Panc1 (cell line): ENCODE measurements at places on chromosomes 5 and 9.
A peak's percentile ranks its signal among the peaks of the same experiment; 100 is the strongest.

DNA sequence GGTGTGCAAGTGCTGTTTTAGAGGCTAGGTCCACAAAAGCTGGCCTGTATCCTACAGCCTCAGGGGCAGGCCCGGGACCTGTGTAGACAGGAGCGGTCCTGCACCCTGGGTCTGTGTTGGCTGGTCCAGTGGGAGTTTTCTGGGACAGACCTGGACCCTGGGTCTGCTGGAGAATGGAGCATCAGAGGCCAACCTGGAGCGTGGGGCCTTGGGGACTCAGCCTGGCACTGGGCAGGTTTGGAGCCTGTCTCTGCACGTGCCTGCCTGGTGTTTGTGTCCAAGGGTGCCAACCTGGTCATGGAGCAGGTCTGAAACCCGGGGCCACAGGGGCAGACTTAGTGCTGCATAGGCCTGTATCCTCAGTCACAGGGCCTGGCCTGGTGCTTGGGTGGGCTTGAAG is 45.8 kb downstream of the SRFBP1 start:
- H3K36me3 ChIP-seq = no peaks in the 10 kb centered on the region
- H3K27me3 ChIP-seq = no peaks in the 10 kb centered on the region
- H3K27ac ChIP-seq = no peak overlapping the region
- H3K4me3 ChIP-seq = no peak overlapping the region
- DNase-seq = no peak
- H3K4me1 ChIP-seq = no peaks in the 10 kb centered on the region

DNA sequence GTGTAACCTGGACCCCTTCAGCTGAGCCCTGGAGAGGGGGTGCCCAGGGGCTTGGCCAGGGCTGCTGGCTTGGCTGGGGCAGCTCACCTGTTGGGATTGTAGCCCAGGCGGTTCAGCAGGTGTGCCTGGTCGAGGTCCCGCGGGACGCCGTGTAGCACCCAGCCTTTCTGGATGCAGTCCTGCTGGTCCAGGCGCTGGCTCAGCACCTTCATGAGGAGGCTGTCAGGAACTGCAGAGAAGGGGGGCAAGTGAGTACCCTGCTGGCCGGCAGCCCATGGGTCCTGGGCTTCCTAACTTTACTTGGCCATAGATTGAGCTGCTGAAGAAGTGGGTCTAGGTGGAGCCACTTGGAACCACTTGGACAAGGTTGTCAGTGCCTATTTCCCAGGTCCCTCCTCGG is 85.5 kb downstream of the AK8 start:
- no peak for DNase-seq
- no peak overlapping the region for H3K27ac ChIP-seq
- no peaks in the 10 kb centered on the region for H3K27me3 ChIP-seq
- H3K36me3 ChIP-seq = no peaks in the 10 kb centered on the region

- H3K27ac ChIP-seq = no peak overlapping the region
- H3K4me1 ChIP-seq = peaks cover 23% of the 10 kb centered on the region
- peaks cover 5% of the 10 kb centered on the region for H3K36me3 ChIP-seq
Measured at GRCh38 chr5:1517838-1518237, 5.9 kb downstream of the LPCAT1 start.

- H3K36me3 ChIP-seq = no peaks in the 10 kb centered on the region
- DNase-seq = no peak
- H3K27ac ChIP-seq = no peak overlapping the region
- H3K4me1 ChIP-seq = no peaks in the 10 kb centered on the region
- no peak overlapping the region for H3K4me3 ChIP-seq
Measured at GRCh38 chr5:60372786-60373185, 327.2 kb downstream of the DEPDC1B start.

DNA sequence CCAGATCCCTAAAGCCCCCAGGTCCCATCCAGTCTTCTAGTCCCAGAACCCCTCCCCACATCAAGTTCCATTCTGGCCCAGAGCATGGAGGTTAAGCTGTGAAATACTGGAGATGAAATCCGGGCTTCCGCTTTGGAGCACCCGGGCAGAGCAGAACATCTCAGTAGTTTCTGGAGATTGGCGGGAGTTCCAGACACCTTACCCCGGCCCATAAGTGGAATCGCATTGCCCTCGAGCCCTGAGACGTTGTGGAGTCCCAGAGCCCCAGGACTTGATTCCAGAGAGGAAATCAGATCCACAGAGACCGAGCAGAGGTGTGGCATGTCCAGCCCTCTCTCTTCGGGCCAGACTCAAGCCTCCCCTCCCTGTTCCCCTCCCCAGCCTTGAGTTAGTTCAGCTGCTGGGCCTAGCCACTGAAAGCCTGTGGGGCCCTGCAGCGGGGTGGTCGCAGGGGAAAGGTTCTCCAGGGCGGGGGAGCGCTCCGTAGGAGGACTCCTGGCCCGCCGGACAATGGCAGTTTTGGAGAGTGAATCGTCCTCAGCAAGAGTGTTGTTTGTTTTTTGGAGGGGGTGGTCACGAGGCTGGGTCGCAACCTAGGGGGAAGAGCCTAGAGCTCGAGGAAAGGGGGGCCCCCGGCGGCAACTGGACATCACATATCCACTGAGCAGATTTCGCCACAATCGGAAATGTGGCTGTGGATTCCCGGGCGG is 1.0 kb upstream of the PAX5 start:
- no peak overlapping the region for H3K27ac ChIP-seq
- H3K4me1 ChIP-seq = peaks cover 19% of the 10 kb centered on the region
- no peaks in the 10 kb centered on the region for H3K36me3 ChIP-seq
- no peak for DNase-seq

GRCh38 chr9:3825721-3826120 is 299.9 kb upstream of the RFX3 start:
- no peak overlapping the region for H3K4me3 ChIP-seq
- no peaks in the 10 kb centered on the region for H3K27me3 ChIP-seq
- no peak overlapping the region for H3K27ac ChIP-seq
- no peaks in the 10 kb centered on the region for H3K4me1 ChIP-seq
- no peak for DNase-seq

GRCh38 chr9:124351672-124352468 is 63.4 kb downstream of the PSMB7 start:
- H3K27ac ChIP-seq = peak overlapping the region; percentile 54; the same call in 1 of the 2 replicates
- no peak overlapping the region for H3K4me3 ChIP-seq
- H3K27me3 ChIP-seq = no peaks in the 10 kb centered on the region

GRCh38 chr9:125409637-125410521 is 148.3 kb downstream of the GAPVD1 start:
- H3K27ac ChIP-seq = peak overlapping the region; percentile 85
- peaks cover 11% of the 10 kb centered on the region; the same call in 1 of the 2 replicates for H3K4me1 ChIP-seq
- peak; percentile 88 for DNase-seq
- H3K27me3 ChIP-seq = no peaks in the 10 kb centered on the region

DNA sequence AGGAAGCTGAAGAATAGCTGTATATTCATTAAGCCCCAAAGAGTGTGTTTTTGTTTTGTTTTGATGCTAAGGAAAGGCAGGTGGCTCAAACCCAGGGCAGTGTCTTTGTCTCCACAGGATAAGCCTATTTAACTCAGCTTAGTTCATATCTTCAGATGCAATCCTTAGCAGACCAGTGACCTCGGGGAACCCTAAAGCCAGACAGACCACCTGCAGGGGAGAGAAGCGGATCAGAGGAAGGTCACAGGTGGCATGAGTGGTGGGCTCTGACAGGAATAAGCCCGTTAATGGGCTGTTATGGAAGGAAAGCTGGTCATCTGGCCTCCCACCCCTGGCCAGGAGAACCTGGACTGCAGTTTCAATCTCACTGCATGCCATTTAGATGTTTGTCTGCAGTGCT is 30.8 kb downstream of the TAS2R1 start:
- H3K36me3 ChIP-seq = no peaks in the 10 kb centered on the region
- peaks cover 2% of the 10 kb centered on the region; the same call in 1 of the 2 replicates for H3K27me3 ChIP-seq
- no peak overlapping the region for H3K4me3 ChIP-seq
- no peaks in the 10 kb centered on the region for H3K4me1 ChIP-seq

DNA sequence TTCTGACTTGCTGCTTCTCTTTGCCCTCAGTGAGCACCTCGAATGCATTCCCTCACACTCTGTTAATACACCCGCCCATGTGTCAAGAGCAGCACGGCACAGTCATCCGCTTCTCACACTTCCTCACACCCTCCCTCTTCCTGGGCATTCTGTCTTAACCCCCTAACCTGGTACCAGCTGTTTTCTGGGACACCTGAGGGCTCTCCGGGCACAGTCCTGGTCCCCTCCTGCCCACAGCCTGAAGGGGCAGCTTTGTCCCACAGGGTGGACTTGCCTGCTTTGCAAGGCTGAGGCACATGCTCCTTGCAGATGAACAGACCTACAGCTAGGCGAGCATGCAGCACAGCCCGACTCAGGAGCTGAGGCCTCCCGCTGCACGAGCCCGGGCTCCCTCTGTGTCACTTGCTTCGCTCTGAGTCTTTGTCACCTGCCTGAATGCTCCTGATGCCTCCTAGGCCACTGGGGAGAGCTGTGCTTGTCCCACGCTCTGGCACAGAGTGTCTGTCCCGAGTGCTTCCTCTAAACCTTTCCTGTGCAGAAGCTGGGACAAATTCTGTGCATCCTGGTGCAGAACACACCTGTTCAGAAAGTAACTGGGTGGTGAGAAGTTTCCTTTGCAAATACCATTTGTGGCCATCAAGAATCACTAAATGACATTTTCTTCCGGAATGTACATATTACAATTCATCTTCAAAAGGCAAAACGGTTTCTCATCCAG is 47.8 kb downstream of the AHRR start:
- no peaks in the 10 kb centered on the region for H3K27me3 ChIP-seq
- no peak for DNase-seq
- H3K4me1 ChIP-seq = no peaks in the 10 kb centered on the region; the same call in 1 of the 2 replicates
- no peak overlapping the region for H3K4me3 ChIP-seq
- no peak overlapping the region for H3K27ac ChIP-seq

DNA sequence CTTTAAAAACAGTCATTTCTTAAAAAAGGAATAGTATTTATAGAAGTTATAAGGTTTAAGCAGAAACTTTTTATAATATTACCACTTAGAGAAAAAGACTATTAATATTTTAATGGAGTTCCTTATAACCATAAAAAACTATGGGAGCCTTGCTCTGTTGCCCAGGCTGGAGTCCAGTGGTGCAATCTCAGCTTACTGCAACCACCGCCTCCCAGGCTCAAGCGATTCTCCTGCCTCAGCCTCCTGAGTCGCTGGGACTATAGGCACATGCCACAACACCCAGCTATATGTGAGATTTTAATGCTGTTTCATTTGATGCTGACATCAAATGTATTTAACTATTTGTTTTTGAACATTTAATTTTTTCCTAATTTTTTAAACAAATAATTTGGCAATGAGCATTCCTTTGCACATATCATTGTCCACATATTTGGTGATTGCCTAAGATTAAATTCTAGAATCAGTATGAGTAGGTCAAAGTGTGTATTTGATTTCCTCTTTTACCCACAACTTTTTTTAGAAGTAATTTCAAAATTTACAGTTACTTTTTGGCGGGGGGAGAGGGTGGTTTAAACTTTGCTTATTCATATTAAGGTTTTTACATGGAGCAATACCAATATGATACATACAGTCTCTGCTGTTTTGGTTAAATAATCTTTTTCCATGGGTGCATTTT is 235.5 kb downstream of the ARHGEF28 start:
- no peak overlapping the region for H3K27ac ChIP-seq
- H3K4me1 ChIP-seq = no peaks in the 10 kb centered on the region
- H3K4me3 ChIP-seq = no peak overlapping the region
- DNase-seq = no peak

GRCh38 chr5:169027501-169028061 is 273.4 kb downstream of the SLIT3 start:
- H3K36me3 ChIP-seq = no peaks in the 10 kb centered on the region
- H3K27me3 ChIP-seq = no peaks in the 10 kb centered on the region
- H3K4me3 ChIP-seq = no peak overlapping the region
- no peaks in the 10 kb centered on the region; the same call in 1 of the 2 replicates for H3K4me1 ChIP-seq
- no peak overlapping the region for H3K27ac ChIP-seq
- DNase-seq = no peak

- H3K36me3 ChIP-seq = no peaks in the 10 kb centered on the region
- no peak overlapping the region for H3K27ac ChIP-seq
- H3K4me1 ChIP-seq = no peaks in the 10 kb centered on the region
- DNase-seq = no peak
Measured at GRCh38 chr9:70073756-70074155, 30.1 kb downstream of the MAMDC2 start.

GRCh38 chr5:158810615-158811014 is 289.1 kb downstream of the EBF1 start:
- no peaks in the 10 kb centered on the region for H3K36me3 ChIP-seq
- no peaks in the 10 kb centered on the region for H3K4me1 ChIP-seq
- H3K27me3 ChIP-seq = no peaks in the 10 kb centered on the region
- no peak for DNase-seq
- H3K27ac ChIP-seq = no peak overlapping the region

GRCh38 chr5:51172903-51173626 is 210.2 kb upstream of the ISL1 start:
- H3K27me3 ChIP-seq = no peaks in the 10 kb centered on the region
- H3K4me1 ChIP-seq = no peaks in the 10 kb centered on the region
- H3K27ac ChIP-seq = no peak overlapping the region
- H3K36me3 ChIP-seq = no peaks in the 10 kb centered on the region

- no peak overlapping the region for H3K27ac ChIP-seq
- H3K4me3 ChIP-seq = no peak overlapping the region
- no peak for DNase-seq
- H3K27me3 ChIP-seq = no peaks in the 10 kb centered on the region
Measured at GRCh38 chr5:31421806-31422586, 109.9 kb downstream of the DROSHA start.

DNA sequence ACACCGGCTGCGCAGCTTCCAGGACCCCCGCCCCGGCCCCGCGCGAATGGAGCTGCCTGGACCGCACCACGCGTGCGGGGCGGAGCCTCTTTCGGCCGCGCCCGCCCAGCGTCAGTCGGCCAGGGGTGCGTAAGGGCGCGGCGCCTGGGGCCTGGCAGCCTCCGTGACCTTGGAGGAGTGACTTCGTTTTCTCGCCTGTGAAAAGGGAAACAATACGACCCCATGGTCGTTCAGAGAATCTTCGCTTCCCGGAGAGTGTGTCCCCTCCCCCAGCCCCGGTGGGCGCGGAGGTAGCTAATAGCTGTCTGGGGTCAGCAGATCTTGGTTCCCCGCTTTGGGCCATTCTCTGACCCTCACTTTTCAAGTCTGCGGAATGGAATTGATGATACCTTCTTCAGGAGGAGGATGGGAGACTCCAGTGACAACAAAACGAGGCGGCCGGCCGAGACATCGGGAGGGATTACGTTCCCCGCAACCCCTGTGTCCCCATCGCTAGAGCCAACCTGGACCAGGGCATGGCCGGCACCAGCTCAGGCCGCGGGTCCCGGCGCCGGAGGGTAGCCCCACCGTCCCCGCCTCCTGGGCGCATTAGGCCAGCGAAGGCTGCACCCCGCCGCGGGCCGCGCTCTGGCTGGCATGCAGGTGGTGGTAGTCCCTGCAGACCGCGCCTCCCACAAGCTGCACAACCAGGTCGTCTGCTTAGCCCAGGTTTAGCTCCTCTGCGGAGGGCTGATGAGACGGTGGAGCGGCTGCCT is 5.5 kb upstream of the CDHR2 start:
- H3K27me3 ChIP-seq = no peaks in the 10 kb centered on the region
- H3K4me1 ChIP-seq = peaks cover 39% of the 10 kb centered on the region
- no peak for DNase-seq

DNA sequence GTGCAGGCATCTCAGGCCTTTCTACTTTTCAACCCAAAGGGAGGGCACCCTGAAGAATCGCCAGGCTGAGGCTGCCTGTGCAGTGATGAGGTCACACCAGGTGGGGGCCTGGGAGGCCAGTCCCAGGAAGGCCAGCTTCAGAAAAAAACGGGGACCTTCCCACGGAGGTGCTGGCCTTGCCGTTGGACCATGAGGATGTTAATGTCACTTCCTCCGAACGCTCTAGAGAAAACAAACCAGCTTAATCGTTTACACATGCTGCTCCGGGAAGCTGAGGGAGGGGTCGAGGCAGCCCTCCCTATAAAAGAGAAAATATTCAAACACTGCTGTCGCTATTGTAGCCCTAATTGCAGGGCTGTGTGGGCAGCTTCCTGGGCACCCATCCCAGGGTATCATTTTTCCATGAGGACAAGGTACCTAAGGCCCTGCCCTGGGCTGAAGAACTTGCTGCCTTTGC is 27.0 kb downstream of the PTGES start:
- H3K36me3 ChIP-seq = no peaks in the 10 kb centered on the region
- no peak overlapping the region for H3K27ac ChIP-seq
- H3K27me3 ChIP-seq = no peaks in the 10 kb centered on the region
